ENCODE measurements at places on chromosomes 1 and 21.

- DNase-seq: no peak
These were observed 45.8 kb downstream of the SLC25A24 start for GRCh38 chr1:108154314-108154713.

DNA sequence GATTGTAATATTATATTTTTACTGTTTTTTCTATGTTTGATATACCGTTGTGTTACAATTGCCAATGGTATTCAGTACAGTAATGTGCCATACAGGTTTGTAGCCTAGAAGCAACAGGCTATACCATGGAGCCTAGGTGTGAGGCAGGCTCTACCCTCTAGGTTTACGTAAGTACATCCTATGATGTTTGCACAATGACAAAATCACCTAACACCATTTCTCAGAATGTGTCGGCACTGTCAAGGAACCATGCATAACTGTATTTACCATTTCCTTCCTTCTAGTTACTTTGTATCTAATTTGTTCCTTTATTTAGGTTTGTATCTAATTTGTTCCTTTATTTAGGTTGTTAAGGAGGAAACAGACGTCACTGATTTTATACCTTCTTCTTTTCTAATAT, 9.9 kb downstream of the NPHP4 start:
- DNase-seq: no peak

- DNase-seq: no peak
These were observed 31.1 kb downstream of the FYB2 start for GRCh38 chr1:56788102-56788501.

GRCh38 chr1:109917051-109917767, 6.6 kb downstream of the CSF1 start:
- no peak for DNase-seq

DNA sequence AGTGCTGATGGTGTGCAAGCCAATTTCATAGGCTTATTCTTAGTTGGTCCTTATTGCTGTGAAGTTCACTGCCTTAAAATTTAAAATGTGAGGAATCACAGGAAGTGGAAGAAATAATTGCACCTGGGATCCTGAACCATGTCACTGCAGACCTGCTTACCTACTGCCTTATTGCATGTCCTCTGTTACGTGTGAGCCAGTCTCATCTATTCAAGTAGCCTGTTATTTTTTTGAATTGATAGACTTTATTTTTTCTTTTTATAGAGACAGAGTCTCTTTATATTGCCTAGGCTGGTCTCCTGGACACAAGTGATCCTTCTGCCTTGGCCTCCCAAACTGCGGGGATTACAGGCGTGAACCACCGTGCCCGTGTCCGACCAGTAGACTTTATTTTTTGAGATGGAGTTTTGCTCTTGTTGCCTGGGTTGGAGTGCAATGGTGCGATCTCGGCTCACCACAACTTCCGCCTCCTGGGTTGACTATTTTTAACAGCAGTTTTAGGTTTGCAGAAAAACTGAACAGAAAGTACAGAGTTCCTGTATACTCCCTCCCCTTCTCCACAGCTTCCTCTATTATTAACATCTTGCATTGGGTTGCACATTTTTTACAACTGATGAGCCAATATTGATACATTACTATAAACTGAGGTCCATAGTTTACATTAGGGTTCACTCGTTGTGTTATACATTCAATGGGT, 14.0 kb upstream of the DISC1 start:
- DNase-seq: peak; percentile 87

GRCh38 chr1:153545067-153546055, at the start of gene S100A4:
S100A4 (minus strand) TSS chr1:153545806; CDS start chr1:153544794, 1,012 bp downstream.
- DNase-seq: peak; percentile 90

DNA sequence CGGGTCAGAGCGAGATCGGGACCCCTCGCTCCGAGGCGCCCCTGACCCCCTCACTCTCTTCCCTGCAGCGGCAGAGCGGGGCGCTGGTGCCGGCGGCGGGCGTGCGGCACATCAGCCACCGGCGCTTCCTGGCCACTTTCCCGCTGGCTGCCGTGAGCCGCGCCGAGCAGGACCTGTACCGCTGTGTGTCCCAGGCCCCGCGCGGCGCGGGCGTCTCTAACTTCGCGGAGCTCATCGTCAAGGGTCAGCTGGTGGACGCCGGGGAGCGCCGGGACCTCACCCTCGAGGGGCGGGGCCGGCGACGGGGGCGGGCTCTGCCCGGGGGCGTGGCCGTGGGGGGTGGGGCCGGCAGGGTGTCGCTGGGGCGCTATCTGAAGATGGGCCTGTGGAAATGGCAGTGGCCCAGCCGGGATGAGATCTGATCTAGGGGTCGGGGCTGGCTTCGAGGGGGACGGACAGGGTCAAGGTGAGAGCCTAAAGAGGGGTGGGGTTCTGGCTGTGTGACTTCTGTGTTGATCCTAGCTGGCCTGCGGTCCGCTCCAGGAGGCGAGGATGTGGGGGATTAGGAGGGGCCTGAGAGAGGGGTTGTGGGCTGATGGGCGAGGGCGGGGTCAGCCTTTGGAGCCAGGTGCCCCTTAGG, 23.6 kb downstream of the PTPRU start:
- peak; percentile 11 for DNase-seq

- no peak for DNase-seq
These were observed 2.7 kb upstream of the COL16A1 start for GRCh38 chr1:31706384-31707058.

GRCh38 chr21:40732253-40733023, 114.5 kb downstream of the DSCAM start:
- no peak for DNase-seq

- no peak for DNase-seq
These were observed 5.3 kb upstream of the DENND4B start for GRCh38 chr1:153951801-153952200.

DNA sequence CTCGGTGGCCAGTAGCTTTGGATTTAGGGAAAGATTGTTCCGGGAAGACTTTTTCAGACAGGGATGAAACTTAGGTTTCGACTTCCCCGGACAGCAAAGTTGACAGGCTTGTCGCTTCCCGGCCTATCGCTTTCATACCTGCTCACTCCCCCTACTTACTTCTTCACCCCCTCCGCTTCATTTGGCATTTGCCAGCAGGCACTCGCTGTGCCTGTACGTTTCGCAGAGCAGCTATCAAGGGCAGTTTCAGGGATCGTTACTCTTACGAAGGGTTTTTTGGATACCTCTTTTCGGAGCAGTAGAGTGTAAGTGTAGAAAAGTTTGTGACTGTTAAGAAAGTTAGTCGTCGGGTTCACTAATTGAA, 393 bp downstream of the BLZF1 start:
- no peak for DNase-seq

DNA sequence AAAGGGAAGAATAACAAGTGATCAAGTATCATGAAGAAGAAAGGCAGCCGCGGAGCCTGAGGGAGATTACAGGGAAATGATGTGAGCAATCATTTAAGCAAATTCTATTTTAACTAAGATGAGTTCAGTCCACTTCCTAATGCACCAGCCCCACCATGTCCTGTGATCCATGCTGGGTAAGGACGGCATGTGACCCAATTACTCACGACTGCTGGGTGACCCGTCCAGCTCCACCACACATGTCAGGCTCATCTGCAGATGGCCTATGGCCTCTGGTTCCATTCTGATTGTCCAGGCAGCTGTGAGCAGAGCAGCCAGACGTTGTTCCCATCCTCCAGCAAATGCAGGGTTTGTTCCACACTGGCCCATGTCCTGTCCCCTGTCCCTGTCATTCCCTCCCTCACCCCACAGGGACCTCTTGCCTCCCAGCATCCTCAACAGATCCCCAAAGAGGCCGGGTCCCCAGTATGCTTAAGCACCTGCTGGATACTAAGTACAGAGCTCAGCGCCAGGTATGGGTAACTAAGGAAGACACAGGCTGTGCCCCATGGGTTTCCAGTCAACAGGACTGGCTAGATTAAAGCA, 87.9 kb downstream of the MATN1 start:
- DNase-seq: no peak

GRCh38 chr1:178168536-178168935, 74.6 kb downstream of the RASAL2 start:
- no peak for DNase-seq

DNA sequence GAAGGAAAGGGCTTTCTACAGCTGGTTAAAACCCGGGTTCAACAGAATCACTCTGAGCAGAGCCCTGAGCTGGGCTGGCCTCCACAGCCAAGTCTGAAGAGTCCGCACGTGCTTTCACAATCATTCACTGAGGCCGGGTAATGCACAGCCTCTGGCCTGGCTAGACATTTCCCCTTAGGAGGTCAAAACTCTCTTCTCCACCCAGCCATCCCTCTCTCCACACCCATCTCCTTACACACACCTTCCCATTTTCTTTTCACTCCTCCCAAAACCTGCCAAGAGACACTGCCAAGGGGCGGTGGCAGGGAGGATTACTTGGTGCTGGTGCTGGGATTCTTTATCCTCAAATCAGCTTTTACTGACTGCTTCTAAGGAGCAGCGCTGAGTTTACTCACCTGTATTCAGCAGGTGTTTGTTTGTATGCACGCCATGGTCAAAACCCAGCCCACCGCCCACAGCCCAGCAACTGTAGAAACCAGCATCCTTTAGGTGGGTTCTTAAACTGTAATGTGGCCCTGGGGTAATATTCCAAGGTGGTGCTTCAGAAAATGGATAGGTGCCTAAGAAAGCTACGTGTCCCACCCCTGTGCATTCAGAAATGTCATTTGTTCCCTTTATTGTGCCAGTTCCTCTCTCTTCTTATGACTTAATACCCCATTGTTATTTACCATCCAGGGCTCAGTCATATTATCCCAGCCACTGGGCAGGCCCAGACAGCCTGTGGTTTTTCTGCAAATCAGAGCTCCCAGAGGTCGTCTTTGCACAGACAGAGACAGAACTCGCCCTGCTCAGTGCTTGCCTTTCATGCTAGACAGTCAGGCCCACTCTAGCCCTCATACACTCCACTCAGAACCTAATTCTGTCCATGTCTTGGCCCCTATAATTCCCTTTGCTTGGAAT, 80.2 kb downstream of the ADSS2 start:
- no peak for DNase-seq
